ENCODE measurements at places on chromosomes 1 and 21. TPM values are rescaled to one million over a fixed set of nuclear protein-coding genes. Genes with fewer than 3 reads are reported as not detected.

The PCBP3 gene
- 0.75 TPM for total RNA-seq

The FNDC7 gene
- 0.16 TPM for total RNA-seq

The PGM1 gene
- total RNA-seq = 22.5 TPM

The B4GALT2 gene
- 28.6 TPM for total RNA-seq

The PTPRC gene
- 0.65 TPM for total RNA-seq

DNA sequence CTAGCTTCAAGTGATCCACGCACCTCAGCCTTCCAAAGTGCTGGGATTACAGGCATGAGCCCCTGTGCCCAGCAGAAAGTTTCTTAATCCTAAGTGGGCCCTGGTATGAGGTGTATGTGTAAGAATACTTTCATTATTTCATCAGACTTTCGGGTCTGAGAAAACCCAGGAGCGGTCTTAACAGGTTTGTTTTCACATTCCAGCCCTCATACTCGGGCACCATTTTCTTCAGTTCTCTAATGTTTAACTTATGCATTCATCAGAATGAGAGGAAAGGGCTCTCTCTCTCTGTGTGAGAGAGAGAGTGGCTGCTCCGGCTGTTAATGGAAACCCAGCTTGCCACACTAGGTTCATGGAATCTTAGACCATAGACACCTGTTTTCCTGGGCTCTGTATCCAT, 4.2 kb upstream of the PADI1 start:
- H3K4me3 ChIP-seq = no peak overlapping the region
- no peak overlapping the region for H3K27ac ChIP-seq
- peak; percentile 19 for DNase-seq
- peaks cover 15% of the 10 kb centered on the region for H3K4me1 ChIP-seq
- no peaks in the 10 kb centered on the region for H3K36me3 ChIP-seq
- no peaks in the 10 kb centered on the region for H3K27me3 ChIP-seq

DNA sequence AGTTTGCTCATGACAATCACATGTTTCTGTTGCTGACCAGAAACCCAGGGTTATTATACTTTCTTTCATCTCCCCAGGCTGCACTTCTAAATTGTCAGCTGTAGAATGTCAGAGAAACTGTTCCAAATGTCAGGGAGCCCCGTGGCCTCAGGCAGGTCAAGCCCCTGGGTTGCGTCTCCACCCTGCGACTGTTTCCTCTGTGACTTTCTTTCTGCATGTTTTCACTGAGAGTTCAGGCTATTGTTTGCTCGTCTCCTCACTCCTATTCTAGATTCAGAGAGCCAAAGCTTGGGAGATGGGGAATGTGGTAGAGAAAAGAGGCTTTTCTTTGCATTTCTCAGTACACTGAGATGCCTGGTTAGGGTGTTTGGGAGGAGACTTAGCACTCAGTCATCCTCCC, 97.4 kb downstream of the CENPF start:
- no peak overlapping the region for H3K27ac ChIP-seq
- H3K27me3 ChIP-seq = no peaks in the 10 kb centered on the region
- peaks cover 3% of the 10 kb centered on the region for H3K4me1 ChIP-seq
- DNase-seq = no peak
- H3K36me3 ChIP-seq = no peaks in the 10 kb centered on the region

DNA sequence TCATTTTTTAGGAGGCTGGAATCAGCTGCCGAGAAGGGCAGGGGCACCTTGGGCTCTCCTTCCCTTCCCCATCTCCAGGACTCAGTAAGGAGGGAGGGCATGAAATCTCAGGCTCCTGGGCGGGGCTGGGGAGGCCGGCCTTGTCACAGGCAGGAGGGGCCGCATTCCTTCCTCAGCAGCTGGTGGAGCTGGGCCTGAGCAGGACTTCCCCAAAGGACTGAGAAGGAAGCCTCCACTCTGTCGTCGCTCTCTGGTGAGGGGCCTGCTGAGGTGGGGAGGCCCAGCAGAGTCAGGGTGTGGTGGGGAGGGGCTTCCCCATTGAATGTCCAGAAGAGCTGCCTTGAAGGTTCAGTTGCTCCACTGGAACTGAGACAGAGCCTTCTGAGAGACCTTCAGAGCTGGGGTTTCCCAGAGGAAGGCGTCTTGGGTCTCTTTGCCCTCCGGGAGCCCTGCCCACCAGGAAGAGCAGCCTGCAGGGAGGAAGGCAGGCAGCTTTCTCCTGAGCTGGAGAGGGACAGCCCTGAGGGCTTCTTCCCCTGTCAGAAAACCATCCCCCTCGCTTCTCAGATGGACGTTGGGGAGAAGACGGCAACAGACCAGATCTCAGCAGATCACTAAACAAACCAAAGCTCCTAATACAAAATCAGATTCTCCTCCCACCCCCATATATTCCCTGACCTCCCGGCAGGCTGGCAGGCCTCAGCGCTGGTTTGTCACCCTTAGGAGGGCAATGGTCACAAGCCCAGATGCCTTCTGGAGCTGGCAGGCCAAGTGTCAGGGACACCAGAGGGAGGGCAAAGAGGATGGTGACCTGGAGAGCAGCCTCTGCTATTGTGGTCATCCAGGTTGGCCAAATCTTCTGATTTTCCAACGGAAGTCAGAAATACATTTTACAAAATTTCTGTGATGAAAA, 10.7 kb downstream of the KCNA10 start:
- no peaks in the 10 kb centered on the region for H3K27me3 ChIP-seq
- H3K4me3 ChIP-seq = no peak overlapping the region
- peaks cover 8% of the 10 kb centered on the region for H3K4me1 ChIP-seq
- peak; percentile 64 for DNase-seq
- H3K27ac ChIP-seq = peak overlapping the region; percentile 67

- no peak for DNase-seq
- no peaks in the 10 kb centered on the region for H3K36me3 ChIP-seq
- no peak overlapping the region for H3K27ac ChIP-seq
- no peaks in the 10 kb centered on the region for H3K4me1 ChIP-seq
- no peak overlapping the region for H3K4me3 ChIP-seq
These were observed 1.9 kb downstream of the FGGY start for GRCh38 chr1:59298710-59299346.

DNA sequence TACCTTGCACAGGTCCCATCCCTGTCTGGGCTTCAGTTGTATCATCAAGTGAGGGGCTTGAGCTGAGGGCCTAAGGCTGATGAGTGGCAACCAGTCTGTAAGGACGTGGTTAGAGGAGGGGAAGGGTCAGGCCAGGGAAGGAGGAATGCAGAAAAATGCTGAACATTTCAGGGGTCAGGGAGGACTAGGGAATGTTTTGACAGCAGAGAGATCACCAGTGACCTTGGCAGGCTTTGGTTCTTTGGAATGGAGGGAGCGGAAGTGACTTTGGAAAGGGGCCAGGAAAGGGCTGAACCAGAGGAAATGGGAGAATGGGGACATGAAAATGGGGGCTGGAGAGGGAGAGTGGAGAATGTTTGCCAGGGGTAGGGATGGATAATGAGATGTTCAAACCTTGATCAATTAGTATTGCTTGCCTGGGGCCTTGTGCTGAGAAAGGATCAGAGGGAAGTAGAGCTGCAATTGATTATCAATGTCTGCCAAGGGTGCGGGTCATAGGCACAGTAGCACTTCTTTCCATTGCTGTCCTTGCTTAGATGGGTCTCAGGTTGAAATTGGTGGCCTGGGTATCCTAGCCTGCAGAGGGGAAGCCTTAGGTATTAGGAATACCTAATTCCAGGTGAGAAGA, 7.4 kb downstream of the LDLRAP1 start:
- no peaks in the 10 kb centered on the region for H3K27me3 ChIP-seq
- DNase-seq = no peak
- no peaks in the 10 kb centered on the region for H3K36me3 ChIP-seq
- H3K27ac ChIP-seq = peak overlapping the region; percentile 43
- no peak overlapping the region for H3K4me3 ChIP-seq
